Astrocyte (in vitro differentiated cells and primary cell): ENCODE measurements at places on chromosomes 6 and 20.
A peak's percentile ranks its signal among the peaks of the same experiment; 100 is the strongest.

GRCh38 chr6:108676555-108676954 lies 115.8 kb downstream of the FOXO3 start:
- DNase-seq: no peak
- H3K27ac ChIP-seq: no peak overlapping the region
- H3K4me3 ChIP-seq: no peak overlapping the region
- peaks cover 7% of the 10 kb centered on the region for H3K4me1 ChIP-seq
- H3K36me3 ChIP-seq: no peaks in the 10 kb centered on the region

- no peak overlapping the region for H3K4me3 ChIP-seq
- H3K27me3 ChIP-seq: no peaks in the 10 kb centered on the region
- no peaks in the 10 kb centered on the region for H3K4me1 ChIP-seq
- DNase-seq: no peak
Observed at GRCh38 chr6:107435798-107436197, 23.6 kb downstream of the PDSS2 start.

- no peaks in the 10 kb centered on the region for H3K4me1 ChIP-seq
- H3K27me3 ChIP-seq: no peaks in the 10 kb centered on the region
- no peak overlapping the region for H3K4me3 ChIP-seq
- DNase-seq: no peak
- H3K27ac ChIP-seq: no peak overlapping the region
Observed at GRCh38 chr6:29916741-29917140, 25.6 kb upstream of the HLA-A start.

- DNase-seq: peak; percentile 44
- H3K27ac ChIP-seq: peak overlapping the region; percentile 58
- peaks cover 14% of the 10 kb centered on the region for H3K4me1 ChIP-seq
- H3K4me3 ChIP-seq: peak overlapping the region; percentile 81
Observed at GRCh38 chr20:52104546-52105441, 86.8 kb downstream of the ZFP64 start.

DNA sequence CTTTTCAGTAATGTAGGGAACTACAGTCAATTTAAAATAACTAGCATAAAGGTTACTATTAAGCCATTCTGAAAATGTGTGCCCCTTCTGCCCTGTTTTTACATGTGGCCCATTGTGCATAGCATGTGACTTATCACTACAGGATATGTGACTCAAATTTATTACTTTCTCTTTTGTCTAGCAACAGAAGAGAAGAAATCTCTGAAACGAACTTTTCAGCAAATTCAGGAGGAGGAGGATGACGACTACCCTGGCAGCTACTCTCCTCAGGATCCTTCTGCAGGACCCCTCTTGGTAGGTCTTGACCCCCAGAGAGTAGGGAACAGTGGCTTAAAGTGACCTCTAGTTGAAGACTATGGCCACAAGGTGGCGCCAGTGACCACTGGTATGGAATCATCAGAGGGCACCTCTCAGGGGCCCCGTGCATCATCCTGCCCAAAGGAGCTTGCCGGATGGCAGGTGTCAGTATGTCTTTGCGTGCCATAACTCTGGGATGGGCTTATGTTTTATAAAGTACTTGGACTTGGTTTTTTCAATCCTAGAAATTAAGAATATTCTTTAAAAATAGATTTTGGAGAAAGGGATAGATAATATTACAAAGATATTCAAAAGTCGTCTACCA lies 23.9 kb downstream of the RPRD1B start:
- peak; percentile 25 for DNase-seq
- H3K36me3 ChIP-seq: peaks cover 24% of the 10 kb centered on the region
- H3K4me1 ChIP-seq: peaks cover 22% of the 10 kb centered on the region
- H3K27me3 ChIP-seq: no peaks in the 10 kb centered on the region
- H3K27ac ChIP-seq: no peak overlapping the region

DNA sequence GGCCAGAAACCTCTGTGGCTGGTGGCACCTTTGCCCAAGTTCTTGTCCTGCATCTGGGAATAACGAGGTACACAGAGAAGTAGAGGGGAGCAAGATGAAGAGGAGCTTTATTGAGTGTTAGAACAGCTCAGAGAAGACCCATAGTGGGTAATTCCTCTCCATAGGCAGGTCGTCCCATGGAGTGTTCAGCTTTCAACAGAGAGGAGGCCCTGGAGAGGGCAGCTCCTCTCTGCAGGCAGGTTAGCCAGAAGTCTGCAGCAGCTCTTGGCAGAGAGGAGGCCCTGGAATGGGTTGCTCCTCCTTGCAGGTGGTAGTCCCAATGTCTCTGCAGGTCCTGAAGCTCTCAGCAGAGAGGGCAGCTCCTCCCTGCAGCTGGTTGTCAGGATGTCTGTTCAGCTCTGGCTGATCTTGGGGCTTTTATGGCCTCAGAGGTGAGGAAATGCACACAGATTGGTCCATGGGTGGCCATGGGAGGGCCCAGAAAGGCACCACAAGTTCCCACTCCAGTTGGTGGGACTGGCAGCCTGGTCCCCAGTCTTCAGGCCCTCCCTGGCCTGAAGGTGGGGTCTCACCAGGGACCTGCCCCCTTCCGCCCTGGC lies 89.0 kb downstream of the IPCEF1 start:
- H3K27me3 ChIP-seq: no peaks in the 10 kb centered on the region
- no peak for DNase-seq
- H3K27ac ChIP-seq: no peak overlapping the region
- H3K4me3 ChIP-seq: no peak overlapping the region
- no peaks in the 10 kb centered on the region for H3K36me3 ChIP-seq

DNA sequence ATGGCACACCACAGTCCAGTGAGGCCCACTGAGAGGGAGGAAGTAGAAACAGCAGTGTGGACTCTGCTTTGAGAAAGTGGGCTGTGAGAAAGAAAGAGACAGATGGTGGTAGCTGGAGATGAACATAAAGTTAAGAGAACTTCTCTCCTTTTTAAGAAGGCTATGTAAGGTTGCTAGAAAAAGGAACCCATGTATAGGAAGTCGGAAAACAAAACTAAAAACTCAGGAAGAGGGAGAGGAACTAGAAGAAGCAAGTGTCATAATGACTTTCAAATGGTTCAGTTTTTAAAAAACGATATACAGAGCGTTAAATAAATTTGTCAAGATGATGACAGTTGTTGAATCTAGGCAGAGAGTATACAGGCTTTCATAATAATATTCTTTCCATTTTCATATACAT lies 25.4 kb upstream of the GMNN start:
- DNase-seq: no peak
- H3K27ac ChIP-seq: no peak overlapping the region
- no peaks in the 10 kb centered on the region for H3K27me3 ChIP-seq
- H3K4me1 ChIP-seq: no peaks in the 10 kb centered on the region

DNA sequence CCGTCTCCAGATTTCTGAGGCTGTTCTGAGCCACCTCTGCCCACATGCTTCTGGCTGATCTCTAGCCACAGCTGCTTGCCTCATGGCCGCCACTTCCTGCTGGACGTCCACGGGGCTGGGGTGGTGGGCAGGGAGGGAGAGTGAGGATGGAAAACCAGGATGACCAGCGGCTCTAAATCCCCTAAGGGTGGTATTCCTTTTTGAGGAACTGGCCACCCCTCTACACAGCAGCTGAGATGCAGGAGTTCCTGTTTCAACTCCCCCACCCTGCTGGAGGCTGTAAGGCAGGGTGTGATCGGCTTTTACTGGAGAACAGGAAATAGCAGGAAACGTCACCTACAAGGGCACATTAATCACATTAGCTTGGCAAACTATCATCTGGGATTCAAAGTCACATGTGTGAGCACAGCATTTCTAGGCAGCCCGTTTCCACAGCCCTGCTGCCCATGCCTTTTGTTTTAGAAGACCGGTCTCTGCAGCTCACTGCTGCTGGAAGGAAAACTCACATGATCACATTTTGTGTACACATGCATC lies 181.6 kb upstream of the ECI2 start:
- peak overlapping the region; percentile 63 for H3K27ac ChIP-seq
- peak; percentile 90 for DNase-seq
- H3K4me1 ChIP-seq: peaks cover 37% of the 10 kb centered on the region
- H3K36me3 ChIP-seq: no peaks in the 10 kb centered on the region

- no peak overlapping the region for H3K4me3 ChIP-seq
- H3K36me3 ChIP-seq: no peaks in the 10 kb centered on the region
- peaks cover 8% of the 10 kb centered on the region for H3K4me1 ChIP-seq
- no peak overlapping the region for H3K27ac ChIP-seq
Observed at GRCh38 chr20:7855545-7855944, 84.7 kb downstream of the HAO1 start.

- no peak overlapping the region for H3K4me3 ChIP-seq
- no peak for DNase-seq
- H3K36me3 ChIP-seq: no peaks in the 10 kb centered on the region
- H3K4me1 ChIP-seq: no peaks in the 10 kb centered on the region
Observed at GRCh38 chr6:20365456-20365855, 36.2 kb upstream of the E2F3 start.

GRCh38 chr20:53805895-53806384 lies 212.3 kb upstream of the ZNF217 start:
- H3K27ac ChIP-seq: peak overlapping the region; percentile 65
- H3K4me3 ChIP-seq: no peak overlapping the region
- peaks cover 9% of the 10 kb centered on the region for H3K4me1 ChIP-seq
- peak; percentile 70 for DNase-seq
- H3K36me3 ChIP-seq: no peaks in the 10 kb centered on the region

- H3K27ac ChIP-seq: no peak overlapping the region
- H3K4me3 ChIP-seq: no peak overlapping the region
- H3K36me3 ChIP-seq: no peaks in the 10 kb centered on the region
- peaks cover 21% of the 10 kb centered on the region for H3K27me3 ChIP-seq
- DNase-seq: peak; percentile 90
Observed at GRCh38 chr20:44702776-44703175, 12.4 kb upstream of the CCN5 start.

DNA sequence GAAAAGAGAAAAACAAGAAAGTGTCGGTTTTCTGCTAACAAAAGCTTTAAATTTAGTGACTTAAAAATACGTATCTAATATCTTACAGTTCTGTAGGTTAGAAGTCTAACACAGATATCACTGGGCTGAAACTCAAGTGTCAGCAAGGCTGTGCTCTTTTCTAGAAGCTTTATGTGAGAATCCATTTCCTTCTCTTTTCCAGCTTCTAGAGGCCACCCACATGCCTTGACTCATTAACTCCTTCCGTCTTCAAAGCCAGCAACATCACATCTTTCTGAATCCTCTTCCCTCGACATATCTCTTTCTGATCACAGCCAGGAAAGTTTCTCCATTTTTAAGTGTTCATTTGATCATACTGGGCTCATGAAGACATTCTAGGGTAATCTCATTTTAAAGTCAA lies 262.0 kb downstream of the MAFB start:
- no peaks in the 10 kb centered on the region for H3K36me3 ChIP-seq
- H3K27ac ChIP-seq: no peak overlapping the region
- H3K27me3 ChIP-seq: no peaks in the 10 kb centered on the region
- H3K4me1 ChIP-seq: no peaks in the 10 kb centered on the region

- H3K27me3 ChIP-seq: peaks cover 23% of the 10 kb centered on the region
- H3K4me1 ChIP-seq: no peaks in the 10 kb centered on the region
Observed at GRCh38 chr20:63135411-63135810, 80.5 kb downstream of the YTHDF1 start.

GRCh38 chr6:160137989-160138835 lies 16.6 kb downstream of the SLC22A1 start:
- H3K4me3 ChIP-seq: no peak overlapping the region
- peak; percentile 49 for DNase-seq
- no peaks in the 10 kb centered on the region for H3K27me3 ChIP-seq
- peaks cover 21% of the 10 kb centered on the region for H3K4me1 ChIP-seq

DNA sequence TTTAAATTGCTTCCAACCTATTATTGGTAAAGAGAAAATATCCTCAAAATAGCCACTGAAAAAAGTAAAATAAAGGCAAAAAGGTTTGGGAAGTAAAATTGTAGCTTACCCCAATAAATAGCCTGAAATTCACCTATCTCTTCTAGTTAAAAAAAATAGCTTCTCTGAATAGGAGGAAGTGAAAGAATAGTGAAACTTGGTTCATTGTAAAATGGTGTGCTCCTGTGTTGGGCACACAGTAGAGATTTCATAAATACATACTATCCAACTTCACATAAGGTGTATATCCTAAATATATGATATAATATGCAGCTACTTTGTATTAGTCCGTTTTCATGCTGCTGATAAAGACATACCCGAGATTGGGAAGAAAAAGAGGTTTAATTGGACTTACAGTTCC lies 45.3 kb downstream of the CDK19 start:
- H3K27ac ChIP-seq: no peak overlapping the region
- no peaks in the 10 kb centered on the region for H3K4me1 ChIP-seq
- no peak for DNase-seq
- H3K27me3 ChIP-seq: no peaks in the 10 kb centered on the region
- H3K36me3 ChIP-seq: no peaks in the 10 kb centered on the region
- no peak overlapping the region for H3K4me3 ChIP-seq

GRCh38 chr20:50427719-50428083 lies 82.5 kb upstream of the PTPN1 start:
- peak; percentile 35 for DNase-seq
- H3K27me3 ChIP-seq: no peaks in the 10 kb centered on the region
- H3K27ac ChIP-seq: no peak overlapping the region
- H3K36me3 ChIP-seq: no peaks in the 10 kb centered on the region
- peaks cover 24% of the 10 kb centered on the region for H3K4me1 ChIP-seq
- H3K4me3 ChIP-seq: no peak overlapping the region

GRCh38 chr20:58571693-58572427 lies 56.7 kb upstream of the APCDD1L start:
- H3K27me3 ChIP-seq: peaks cover 4% of the 10 kb centered on the region
- peak overlapping the region; percentile 40 for H3K27ac ChIP-seq
- H3K4me3 ChIP-seq: no peak overlapping the region
- peak; percentile 69 for DNase-seq
- H3K4me1 ChIP-seq: peaks cover 4% of the 10 kb centered on the region
- H3K36me3 ChIP-seq: no peaks in the 10 kb centered on the region

DNA sequence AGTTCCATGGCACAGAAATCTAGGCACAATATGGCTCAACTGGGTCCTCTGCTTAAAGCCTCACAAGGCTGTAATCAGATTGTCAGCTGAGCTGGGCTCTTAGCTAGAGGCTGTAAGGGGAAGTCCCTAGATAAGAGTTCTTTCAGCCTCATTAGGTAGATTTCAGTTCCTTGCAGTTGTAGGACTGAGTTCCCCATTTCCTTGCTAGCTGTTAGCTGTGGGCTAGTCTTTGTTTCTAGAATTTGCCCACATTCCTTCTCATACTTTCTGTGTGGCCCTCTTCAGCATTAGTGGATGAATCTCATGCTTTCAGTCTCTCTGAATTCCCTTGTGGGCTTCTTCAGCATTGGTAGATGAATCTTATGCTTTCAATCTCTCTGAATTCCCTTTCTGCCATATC lies 71.0 kb upstream of the MRAP2 start:
- H3K36me3 ChIP-seq: no peaks in the 10 kb centered on the region
- DNase-seq: no peak
- no peak overlapping the region for H3K4me3 ChIP-seq
